ENCODE measurements at places on chromosomes 1 and 21.

- no peak for DNase-seq
Observed at GRCh38 chr21:37473491-37473890, 106.9 kb downstream of the DYRK1A start.

DNA sequence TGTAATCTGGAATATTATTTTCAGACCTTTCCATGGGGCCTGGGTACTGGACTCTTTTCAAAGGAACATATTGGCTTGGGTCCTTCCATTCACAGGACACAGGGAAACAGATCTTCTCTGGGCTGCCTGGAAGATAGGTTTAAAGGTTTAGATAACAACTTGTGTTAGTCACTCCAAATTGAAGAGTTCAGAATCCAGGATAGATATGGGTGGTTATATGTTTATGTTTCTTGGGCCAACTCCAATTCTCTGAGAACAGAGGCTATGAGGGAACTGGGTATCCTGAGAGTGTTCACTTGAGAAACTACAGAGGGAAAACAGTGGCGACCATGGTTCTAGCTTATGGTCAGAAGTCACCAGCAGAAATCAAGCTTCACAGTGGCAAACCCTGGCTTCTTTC is 8.7 kb upstream of the PIGM start:
- DNase-seq = no peak

- no peak for DNase-seq
Observed at GRCh38 chr1:69120817-69121216, 446.9 kb upstream of the LRRC7 start.

DNA sequence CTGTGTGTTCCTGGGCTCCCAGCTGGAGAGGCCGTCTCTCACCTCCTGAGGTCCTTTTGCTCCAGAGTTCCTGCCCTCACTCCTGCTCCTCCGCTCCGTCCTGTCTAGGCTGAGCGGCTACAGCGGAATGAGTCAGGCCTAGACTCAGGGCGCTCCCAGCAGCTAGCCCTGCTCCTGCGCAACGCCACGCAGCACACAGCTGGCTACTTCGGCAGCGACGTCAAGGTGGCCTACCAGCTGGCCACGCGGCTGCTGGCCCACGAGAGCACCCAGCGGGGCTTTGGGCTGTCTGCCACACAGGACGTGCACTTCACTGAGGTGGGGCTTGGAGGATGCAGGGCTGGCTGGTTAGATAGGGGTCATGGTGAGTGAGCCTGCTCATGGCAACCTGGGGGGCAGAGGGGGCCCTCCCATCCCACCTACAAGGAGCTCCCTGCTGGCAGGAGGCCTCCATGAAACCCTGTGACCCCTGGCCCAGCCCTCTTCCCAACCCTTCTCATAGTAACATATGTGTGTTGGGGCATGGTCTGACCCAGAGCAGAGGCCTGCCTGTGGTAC is 15.1 kb downstream of the PSRC1 start:
- DNase-seq = no peak

- DNase-seq = no peak
Observed at GRCh38 chr21:15052459-15052763, 12.4 kb downstream of the NRIP1 start.

GRCh38 chr21:45177039-45177438 is 102.7 kb downstream of the ADARB1 start:
- no peak for DNase-seq

GRCh38 chr1:203278082-203278884 is 27.0 kb upstream of the BTG2 start:
- DNase-seq = peak; percentile 22

- DNase-seq = no peak
Observed at GRCh38 chr1:206713910-206714312, 29.2 kb downstream of the MAPKAPK2 start.

DNA sequence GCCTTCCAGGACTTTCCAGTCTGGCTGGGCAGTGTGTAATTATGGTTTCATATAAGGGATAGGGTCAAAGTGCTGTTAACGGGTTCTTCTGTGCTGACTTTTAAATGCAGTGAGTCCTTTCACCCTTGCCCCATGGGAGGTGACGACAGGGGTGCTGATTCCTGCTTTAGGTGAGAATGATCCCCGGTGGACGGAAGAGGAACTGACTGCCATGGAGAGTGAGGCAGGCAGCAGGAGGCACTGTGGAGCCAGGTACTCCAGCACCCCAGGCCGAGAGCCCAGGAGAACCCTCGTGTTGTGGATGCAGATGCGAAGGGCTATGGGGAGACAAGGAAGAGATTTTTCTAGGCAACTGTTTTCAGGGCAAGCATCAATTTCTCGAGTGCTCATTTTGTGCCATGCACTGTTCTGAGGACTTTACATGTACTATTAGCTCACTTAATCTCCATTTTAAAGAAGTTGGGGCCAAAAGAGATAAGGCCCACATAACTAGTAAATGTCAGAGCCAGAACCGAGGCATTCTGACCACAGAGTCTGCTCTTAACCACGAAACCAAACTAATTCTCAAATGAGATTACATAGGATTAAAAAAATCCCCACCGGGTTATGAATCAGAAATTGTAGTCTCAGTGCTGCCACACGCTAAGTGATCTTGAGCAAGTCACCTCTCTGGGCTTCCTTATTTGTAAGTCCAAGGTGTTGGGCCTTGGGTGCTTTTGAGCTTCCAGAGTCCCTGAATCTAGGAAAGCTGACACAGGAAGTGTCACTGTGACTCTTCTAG is 28.2 kb downstream of the STPG1 start:
- no peak for DNase-seq

DNA sequence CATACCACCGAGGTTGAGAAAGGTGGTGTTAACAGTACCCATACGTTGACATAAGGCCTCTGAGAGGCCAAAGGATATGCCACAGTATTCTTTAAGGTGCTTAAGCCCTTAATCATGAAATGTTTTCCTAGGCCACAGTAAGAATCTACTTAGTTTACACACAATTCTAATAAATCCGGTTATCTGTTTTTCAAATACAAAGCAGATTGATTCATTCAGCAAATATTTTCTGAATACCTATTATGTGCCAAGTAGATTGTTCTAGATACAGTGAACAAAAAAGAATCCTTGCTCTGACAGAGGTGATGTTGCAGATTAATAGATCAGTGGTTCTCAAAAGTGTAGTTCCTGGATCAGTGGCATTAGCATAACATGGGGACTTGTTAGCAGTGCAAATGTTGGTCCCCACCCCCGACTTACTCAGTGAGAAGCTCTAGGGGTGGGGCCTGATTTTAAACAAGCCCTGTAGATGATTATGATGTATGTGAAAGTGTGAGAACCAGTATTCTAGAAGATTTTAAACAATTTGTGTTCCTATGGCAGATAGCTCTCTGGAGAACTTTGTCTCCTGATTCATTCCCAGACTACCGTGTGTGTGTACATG is 61.6 kb downstream of the NFIA start:
- no peak for DNase-seq

- no peak for DNase-seq
Observed at GRCh38 chr21:39763272-39763970, 18.4 kb downstream of the IGSF5 start.

DNA sequence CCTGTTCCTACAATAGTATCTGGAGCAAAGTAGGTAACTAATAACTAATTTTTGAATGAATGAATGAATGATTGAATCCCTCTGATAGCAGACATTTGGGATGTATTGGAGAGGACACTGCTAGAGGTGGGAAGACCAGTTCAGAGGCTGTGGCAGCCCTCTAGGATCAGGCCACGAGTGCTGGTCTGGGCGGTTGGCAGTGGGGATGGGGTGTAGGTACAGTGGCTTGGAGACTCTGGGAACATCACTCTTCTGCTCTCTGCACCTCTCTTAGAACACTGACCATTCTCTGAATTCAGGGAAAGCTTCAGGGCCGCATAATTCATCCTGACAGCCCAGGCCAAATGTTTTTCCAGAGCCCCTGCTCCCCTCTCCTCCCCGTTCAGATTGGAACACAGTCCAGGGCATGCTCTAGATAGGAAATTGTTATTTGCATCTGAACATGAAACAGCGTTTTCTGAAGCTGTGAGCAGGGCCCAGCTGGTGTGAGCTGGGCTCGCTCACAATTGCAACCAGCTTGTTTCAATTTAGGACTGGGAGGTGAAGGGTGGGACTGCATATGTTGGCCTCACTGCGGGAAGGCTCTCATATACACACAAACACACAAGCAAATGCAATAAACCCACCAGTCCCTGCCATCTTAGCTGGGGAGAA is 253.1 kb upstream of the USP24 start:
- no peak for DNase-seq

GRCh38 chr1:29370067-29370466 is 133.7 kb downstream of the PTPRU start:
- DNase-seq = no peak

DNA sequence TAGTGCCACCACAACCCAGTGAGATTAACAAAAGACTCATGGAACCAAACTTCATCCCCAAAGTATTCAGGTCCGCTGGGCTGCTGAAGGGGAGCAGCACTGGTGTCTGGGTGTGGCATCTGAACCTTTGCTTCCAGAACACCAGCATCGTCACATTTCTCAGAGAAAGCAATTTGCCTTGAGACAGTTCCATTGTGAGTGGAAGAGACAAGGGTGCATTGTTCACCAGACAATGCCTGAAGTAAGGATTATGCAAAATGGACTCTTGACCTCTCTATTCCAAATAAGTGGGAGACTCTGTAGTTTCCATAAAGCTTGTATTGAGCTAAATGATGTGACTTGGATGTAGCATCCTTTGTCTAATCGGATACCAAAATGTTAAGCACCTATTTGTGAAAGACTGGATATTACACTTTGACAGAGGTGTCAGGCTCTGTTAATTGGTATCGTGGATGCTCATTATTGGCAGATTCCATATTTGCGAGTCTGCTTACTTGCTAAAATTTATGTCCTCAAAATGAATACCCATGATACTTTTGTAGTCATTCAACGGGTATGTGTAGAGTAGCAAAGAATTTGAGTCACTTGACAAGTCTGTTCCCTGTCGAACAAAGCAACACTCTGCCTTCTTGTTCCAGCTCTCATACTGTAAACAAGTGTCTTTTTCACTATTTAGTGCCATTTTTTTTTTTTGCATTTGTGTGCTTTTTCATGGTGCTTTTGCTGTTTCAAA is 75.6 kb downstream of the MRPS6 start:
- DNase-seq = no peak

DNA sequence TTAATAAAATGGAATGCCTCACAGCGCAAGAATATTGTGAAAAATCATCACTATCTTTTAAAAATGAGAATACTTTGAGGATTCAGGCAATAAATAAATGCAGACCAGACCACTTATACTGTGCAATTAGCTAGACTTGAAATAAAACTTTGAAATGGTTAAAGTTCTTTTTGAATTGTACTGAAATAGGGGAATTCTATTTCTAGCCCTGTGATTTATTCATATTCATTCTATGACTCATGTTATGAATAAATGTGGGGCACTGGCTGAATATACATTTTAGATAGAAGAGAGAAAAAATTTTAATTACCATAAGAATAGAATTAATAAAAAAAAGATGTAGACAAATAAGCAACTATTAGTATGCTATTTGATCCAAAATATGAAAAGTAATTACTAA is 16.4 kb upstream of the USP25 start:
- DNase-seq = no peak

GRCh38 chr1:25922056-25922970 is 16.1 kb upstream of the STMN1 start:
- no peak for DNase-seq

DNA sequence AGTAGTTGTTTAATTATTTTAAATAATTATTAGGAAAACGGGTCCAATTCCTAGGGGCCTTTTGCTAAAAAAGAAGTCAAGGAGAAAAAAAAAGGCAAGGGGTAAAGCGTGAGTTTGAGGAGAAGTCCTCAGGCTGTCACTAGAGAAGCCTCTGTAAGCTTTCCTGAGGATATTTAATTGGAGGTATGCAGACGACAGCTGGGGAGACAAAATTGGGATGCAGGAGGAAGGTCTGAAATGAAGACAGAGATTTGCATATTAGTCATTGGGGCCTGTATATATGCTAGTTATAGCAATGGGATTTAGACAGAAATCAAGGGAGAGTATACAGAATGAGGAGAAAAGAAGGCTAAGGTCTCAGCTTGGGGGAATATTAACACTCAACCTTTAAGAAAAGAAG is 8.6 kb downstream of the ATP6V1G3 start:
- DNase-seq = no peak

DNA sequence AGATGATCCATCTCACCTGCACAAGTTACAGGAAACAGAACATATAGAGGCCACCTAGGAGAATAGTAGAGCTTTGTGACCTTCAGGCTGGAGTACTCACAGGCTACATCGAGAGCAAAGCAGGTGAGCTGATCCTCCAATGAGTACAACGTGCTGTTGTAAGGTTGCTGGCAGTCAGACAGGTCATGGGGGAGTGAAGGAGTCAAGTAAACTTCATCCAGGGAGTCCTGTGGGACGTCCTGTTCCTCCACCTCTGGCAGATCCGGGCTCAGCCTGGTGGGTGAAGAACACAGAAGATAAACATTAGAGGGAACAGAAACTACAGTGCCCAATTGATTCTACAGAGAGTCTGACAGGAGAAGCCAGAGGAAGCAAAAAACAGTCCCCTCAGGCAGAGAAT is 62.5 kb downstream of the PRKAB2 start:
- no peak for DNase-seq

DNA sequence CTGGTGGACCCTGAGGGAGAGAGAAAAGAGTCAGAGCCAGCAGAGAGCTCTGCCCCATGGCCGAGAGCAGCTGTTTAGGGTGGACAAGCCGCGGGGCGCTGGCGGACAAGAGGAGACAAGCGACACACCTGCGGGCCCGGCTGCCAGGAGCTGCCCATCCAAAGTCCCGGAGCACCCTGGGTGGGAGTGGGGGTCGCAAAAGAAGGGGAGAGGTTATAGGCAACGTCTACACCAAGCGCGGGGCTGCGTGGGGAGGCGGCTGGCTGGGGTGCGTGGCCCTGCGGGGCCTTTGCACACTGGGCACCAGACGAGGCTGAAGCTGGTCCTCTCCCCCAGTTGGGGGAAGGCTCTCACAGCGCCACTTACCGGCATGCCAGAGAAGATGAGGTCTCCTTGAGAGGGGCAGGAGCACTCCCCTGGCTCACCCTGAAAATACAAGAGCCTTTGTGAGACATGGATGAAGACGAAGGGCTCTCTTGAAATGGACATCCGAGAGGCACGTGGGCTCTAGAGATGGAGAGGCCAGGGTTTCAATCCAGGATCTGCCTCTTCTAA is 24.1 kb downstream of the COL16A1 start:
- no peak for DNase-seq

GRCh38 chr1:63710761-63711380 is 62.9 kb upstream of the ROR1 start:
- DNase-seq = no peak
